Stimulated activated CD4-positive, alpha-beta T cell treated with anti-CD3 and anti-CD28 coated beads, Interleukin-15, amount 100 ng/mL, for 48 hours (primary cell): ENCODE measurements at places on chromosomes 11 and 22.

- no peak for DNase-seq
Observed at GRCh38 chr22:37999640-38000272, 15.4 kb upstream of the SOX10 start.

DNA sequence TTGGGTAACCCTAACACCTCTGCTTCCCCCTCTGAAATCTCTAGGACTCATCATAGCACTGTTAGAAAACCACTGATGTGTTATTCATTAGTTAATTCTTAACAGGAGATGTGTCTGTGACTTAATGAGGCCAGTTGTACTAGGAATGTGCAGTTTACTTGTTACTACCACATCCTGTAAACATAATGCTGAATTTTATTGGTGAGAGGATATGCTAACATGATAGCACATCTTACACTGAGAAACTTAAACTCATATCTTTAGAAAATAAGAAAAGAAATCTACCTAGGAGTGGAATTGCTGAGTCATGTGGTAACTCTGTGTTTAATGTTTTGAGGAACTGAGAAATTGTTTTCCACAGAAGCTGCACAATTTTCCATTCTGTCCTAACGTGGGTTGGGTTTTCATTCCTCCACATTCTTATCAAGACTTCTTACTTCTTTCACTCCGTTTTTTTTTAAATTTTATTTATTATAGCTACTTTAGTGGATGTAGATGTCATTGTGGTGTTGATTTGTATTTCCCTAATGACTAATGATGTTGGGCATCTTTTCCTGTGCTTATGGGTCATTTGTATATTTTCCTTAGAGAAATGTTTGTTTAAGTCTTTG is 33.7 kb downstream of the RNF121 start:
- DNase-seq: no peak

DNA sequence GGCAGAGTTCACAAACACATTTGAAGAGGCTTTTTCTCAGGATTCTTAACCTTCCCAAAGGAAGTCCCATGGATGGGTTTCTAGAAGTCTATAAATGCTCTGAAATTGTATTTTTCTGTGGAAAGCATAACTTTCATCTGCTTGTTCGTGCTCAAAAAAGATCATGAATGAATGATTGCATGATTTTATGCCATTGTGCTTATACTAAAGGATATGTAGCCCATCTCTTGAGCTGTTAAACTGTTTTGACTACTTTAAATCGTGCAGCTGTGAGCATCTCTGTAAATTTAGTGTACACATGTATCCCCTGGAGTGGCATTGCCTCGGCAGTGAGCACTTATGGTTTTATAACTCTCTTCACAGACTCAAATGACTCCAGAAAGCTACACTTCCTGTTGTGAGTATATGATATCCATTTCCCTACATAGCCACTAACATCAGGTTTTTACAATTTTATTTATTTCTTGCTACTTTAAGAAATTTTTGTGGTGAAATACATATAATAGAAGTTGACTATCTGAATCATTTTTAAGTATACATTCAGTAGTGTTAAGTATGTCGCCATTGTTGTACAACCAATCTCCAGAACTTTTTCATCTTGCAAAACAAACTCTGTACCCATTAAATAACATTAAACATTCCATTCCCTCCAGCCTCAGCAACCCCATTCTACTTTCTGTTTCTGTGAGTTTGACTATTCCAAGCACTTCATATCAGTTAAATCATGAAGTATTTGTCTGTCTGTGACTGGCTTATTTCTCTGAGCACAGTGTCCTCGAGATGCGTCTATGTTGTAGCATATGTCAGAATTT is 8.0 kb downstream of the NEAT1 start:
- no peak for DNase-seq

DNA sequence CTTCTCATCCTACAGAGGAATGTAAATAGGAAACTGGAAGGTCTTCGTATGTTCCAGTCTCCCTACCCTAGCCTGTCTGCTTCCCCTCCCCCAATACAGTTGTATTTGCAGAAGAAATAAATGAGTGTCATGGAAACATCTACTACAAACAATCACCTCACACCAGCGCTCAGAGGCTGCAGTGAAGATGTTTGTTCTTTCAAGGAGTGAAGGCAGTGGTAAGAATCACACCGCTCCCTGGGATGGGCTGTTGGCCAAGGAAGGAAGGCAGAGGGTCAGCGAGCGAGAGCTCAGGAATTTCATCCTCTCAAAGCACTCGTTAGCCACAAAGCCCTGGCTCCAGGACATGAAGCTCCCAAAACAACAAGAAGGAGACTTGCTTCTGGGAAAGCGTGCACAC is 1.1 kb upstream of the IGSF9B start:
- DNase-seq: no peak

DNA sequence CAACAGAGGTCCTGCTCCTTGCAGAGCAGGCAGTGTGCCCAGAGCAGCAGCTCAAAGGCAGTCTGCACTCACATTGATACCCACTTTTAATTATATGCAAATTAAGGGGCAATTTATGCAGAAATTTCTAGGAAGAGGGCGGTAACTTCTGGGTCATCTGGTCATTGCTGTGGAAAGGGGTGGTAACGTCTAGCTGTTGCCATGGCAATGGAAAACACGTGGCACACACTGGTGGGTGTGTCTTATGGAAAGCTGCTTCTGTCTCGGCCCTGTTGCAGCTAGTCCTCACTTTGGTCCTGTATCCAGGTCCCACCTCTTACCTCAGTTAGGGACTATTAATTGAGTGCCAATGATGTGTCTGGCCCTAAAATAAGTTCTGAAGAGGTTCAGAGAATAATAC is 36.8 kb downstream of the BARX2 start:
- no peak for DNase-seq

DNA sequence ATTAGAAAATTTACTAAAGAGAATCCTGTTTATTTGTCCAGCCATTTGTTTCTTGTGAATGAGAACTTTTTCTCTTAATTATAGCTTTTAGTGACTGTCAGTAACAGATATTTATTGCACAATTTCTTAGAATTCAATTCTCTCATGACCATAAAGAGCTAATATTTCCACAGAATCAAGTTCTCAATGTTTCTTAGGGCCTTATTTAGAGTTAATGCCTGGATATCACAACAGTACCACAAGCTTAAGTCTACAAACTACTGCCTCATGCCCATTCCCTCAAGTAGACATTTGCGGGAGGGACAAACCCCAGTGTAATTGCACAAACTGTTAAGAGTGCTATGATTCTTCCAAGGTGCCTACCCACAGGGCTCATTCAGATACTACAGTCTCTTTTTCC is 199.7 kb upstream of the POU2AF2 start:
- DNase-seq: no peak

DNA sequence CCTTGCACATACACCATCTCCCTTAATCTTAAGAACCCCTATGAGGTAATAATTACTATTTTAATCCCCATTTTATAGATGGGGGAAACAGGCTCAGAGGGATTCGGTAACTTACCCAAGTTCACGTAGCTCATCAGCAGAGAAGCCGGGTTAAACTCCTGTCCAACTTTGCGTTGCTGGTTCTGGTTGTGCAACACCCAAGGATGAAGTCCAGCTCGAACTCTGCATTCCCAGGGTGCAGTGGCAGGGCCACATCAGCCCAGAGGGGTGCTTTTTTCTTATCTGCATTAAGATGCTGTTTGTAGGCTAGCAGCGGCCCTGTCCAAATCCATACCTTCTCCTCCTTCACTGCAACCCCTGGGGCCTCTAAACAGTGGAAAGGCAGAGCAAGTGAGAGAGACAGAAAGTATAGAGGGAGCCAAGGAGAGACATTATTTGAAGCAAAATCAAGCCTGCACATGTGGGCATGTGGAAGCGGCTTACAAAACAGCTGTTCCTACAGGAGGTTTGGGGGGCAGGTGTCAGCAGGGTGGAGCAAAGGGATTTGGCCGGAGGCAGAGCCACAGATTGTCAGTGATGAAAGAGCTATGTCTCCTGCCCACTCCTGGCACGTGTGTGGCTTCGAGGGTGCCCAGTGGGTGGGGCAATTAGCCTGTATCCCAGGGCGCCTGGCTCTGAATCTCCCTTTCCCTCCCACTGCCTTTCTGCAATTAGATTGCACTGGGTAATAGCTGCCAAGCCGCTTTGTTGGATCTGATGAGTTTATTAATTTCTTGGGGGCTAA is 129.5 kb upstream of the TBCEL start:
- no peak for DNase-seq

- no peak for DNase-seq
Observed at GRCh38 chr11:8814923-8815240, 96.1 kb upstream of the AKIP1 start.

DNA sequence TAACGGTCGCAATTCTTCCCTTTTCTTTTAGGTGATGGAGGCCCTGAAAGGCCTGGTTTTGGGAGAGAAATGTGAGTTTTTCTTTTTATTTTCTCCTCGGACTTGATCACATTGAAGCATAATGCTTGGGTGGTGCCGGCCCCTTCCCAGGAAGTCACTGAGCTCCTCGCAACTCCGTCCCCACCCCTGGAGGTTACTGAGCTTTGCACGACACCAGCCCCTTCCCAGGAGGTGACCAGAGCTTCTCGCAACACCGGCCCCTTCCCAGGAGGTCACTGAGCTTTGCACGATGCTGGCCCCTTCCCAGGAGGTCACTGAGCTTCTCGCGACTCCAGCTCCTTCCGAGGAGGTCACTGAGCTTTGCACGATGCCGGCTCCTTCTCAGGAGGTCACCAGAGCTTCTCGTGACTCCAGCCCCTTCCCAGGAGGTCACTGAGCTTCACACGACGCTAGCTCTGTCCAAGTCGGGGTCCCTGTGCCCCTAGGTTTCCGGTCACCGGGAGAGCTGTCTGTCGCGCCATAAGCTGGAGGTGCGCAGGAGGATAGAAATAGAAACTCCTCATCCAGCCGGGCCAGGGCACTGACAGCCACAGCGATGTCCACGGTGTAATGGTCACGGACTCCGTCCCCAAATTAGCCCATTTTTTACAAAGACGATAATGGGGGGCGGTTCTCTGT is 586.4 kb downstream of the BRD1 start:
- no peak for DNase-seq

GRCh38 chr11:11478687-11479086 is 125.6 kb upstream of the CSNK2A3 start:
- no peak for DNase-seq

DNA sequence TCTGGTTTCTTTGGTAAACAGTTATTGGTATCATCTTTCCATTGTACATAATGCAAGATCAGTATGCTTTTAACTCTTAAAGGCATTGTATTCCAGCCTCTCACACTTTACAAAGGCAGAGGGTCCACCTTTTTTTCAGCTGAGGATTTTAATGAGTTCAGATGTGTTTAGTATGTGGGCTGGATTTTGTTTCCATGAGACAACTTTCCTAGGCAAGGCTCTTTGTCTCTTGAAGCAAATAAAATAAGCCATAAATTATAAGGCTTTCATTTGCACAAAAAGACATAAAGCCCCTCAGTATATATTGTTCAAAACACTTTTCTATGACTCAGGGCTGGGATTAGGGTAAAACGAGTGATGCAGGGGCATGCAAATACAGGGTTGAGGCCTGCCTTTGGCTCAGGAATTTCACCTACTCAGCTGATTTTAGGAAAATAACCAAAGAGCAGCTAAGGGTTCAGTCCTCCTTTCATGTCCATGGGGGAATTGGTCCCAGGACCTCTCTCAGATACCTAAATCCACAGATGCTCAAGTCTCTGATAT is 7.6 kb downstream of the MMP20 start:
- DNase-seq: no peak

DNA sequence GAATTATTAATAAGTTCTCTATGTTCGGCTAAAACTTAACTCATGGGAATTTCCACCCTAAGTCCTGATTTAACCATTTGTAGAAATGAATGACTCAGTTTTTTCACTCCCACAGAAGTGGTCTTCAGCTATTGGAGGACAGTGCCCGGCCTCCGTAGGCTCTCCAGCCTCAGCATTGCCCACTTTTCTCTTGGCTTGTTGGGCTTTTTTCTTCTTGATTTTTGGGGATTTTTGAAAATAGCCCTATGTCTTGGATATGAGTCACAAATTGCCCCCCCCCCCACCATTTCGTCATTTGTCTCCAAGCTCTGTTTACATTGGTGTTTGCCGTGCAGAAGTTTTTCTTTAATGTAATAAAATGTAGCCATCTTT is 66.7 kb downstream of the PACS1 start:
- DNase-seq: no peak

GRCh38 chr22:37817705-37818408 is 5.3 kb upstream of the GALR3 start:
- peak; percentile 76 for DNase-seq

DNA sequence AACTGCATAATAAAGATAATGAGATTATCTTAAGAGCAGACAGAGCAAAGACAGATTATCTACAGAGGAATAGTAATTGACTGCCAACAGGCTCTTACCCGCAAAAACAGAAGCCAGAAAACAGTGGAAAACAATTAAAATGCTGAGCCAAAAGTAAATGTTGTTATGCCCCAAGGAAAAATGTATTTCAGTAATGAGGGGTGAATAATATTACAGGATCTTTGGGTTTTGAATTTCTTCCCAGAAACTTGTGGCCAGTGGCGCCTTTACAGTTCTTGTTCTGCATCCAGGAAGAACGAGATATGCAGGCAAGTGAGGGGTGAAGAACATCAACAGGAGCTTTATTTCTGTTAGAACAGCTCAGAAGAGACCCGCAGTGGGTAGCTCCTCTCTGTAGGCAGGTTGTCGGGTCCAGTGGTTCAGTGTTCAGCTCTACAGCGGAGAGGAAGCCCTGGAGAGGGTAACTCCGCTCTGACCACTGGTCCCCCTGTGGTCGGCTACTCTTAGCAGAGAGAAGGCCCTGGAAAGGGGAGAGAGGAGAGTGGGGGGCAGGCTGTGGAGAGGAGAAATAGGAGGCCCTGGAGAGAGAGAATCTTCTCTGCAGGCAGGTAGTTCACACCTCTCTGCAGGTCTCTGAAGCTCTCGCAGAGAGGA is 51.8 kb upstream of the SC5D start:
- DNase-seq: no peak

DNA sequence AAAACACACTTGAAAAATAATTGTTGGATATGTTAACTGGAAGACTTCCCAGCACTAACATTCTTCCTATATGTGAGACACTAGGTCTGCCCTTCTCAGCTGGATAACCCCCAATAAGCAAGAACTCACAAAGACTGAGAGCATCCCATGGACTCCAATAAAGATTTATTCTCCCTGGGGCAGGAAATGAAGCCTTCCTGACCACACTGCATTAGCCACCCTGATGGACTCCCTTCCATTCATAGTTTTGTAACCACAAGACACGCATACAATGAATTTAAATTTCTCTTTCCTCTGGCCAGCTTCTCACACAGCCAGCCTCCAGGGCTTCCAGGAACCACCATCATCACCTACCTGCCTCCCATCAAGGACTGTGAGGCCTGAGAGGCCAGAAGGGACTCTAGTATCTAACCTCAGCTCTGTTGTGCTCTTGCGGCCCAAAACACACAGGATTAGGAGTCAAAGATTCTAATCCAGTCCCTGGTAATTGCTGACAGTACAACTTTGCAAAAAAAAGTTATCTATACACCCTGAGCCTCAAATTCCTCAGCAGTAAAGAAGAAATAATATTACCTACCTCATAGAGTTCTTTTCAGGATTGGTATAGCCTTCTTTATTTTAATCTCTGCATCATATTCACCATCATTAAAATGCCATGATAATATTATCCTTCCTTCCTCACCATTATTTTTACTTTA is 45.6 kb upstream of the GDPD4 start:
- DNase-seq: no peak

- no peak for DNase-seq
Observed at GRCh38 chr11:47278058-47278457, 8.1 kb downstream of the MADD start.

- no peak for DNase-seq
Observed at GRCh38 chr11:125320347-125321076, 156.0 kb downstream of the PKNOX2 start.

GRCh38 chr11:32224580-32224979 is 133.7 kb downstream of the RCN1 start:
- no peak for DNase-seq

GRCh38 chr11:70521475-70522308 is 123.4 kb downstream of the CTTN start:
- no peak for DNase-seq

GRCh38 chr11:128613300-128613995 is 26.1 kb upstream of the ETS1 start:
- no peak for DNase-seq
